Bronchial smooth muscle cell (primary cell): ENCODE measurements at places on chromosomes 13 and 19. TPM values are rescaled to one million over a fixed set of nuclear protein-coding genes. Genes with fewer than 3 reads are reported as not detected.

PSG11 gene
- total RNA-seq, result not detected in 2 replicates

ILF3 gene
- 56.8 and 70.9 TPM in 2 replicates for total RNA-seq

FSD1 gene
- 11.3 and 14.9 TPM in 2 replicates for total RNA-seq

LYPD3 gene
- 0.17 and 1.1 TPM in 2 replicates for total RNA-seq

FFAR2 gene
- total RNA-seq, result not detected in 2 replicates

C13orf42 gene
- not detected in 2 replicates for total RNA-seq

CFAP97D2 gene
- not detected in 2 replicates for total RNA-seq

CERS1 gene
- total RNA-seq, result 3.2 and 5.0 TPM in 2 replicates

RNF225 gene
- 0.16 and 0.17 TPM in 2 replicates for total RNA-seq

TMEM190 gene
- 0.47 TPM in 1 of 2 replicates, not detected in the other for total RNA-seq

ADM5 gene
- 0.17 and 0.47 TPM in 2 replicates for total RNA-seq

SLAIN1 gene
- total RNA-seq, result 0.16 and 0.26 TPM in 2 replicates

CGB8 gene
- not detected in 2 replicates for total RNA-seq

IRGC gene
- total RNA-seq, result not detected in 2 replicates

CRB3 gene
- total RNA-seq, result 0.09 and 0.16 TPM in 2 replicates

ZNF221 gene
- 10.8 and 11.8 TPM in 2 replicates for total RNA-seq

RUBCNL gene
- total RNA-seq, result 1.4 and 3.5 TPM in 2 replicates

UHRF1 gene
- total RNA-seq, result 9.4 and 11.5 TPM in 2 replicates

SSC5D gene
- total RNA-seq, result 3.9 and 13.1 TPM in 2 replicates

TMEM38A gene
- 3.2 and 4.8 TPM in 2 replicates for total RNA-seq

POSTN gene
- total RNA-seq, result 22.1 and 221 TPM in 2 replicates

TMEM238 gene
- 0.16 TPM in 1 of 2 replicates, not detected in the other for total RNA-seq

HIPK4 gene
- total RNA-seq, result 0.16 and 0.17 TPM in 2 replicates

EBI3 gene
- 0.16 TPM in 1 of 2 replicates, not detected in the other for total RNA-seq

NLRP4 gene
- total RNA-seq, result not detected in 2 replicates

SRRM5 gene
- total RNA-seq, result not detected in 2 replicates

FFAR3 gene
- total RNA-seq, result not detected in 2 replicates

GPR12 gene
- not detected in 2 replicates for total RNA-seq

WDR87 gene
- total RNA-seq, result not detected in 2 replicates

FXYD1 gene
- total RNA-seq, result 4.4 and 14.6 TPM in 2 replicates

PODNL1 gene
- 1.0 and 1.3 TPM in 2 replicates for total RNA-seq

LAIR2 gene
- total RNA-seq, result not detected in 2 replicates

NANOS2 gene
- total RNA-seq, result not detected in 2 replicates

FUT3 gene
- not detected in 2 replicates for total RNA-seq

TMIGD2 gene
- not detected in 2 replicates for total RNA-seq

ZNF728 gene
- total RNA-seq, result 0.16 TPM in 1 of 2 replicates, not detected in the other

RDH8 gene
- total RNA-seq, result not detected in 2 replicates

SHANK1 gene
- total RNA-seq, result 0.60 and 3.3 TPM in 2 replicates

SBSN gene
- 4.7 and 5.2 TPM in 2 replicates for total RNA-seq

AP1M2 gene
- total RNA-seq, result not detected in 2 replicates

NKPD1 gene
- total RNA-seq, result 0.47 and 0.52 TPM in 2 replicates

CEACAM5 gene
- total RNA-seq, result not detected in 2 replicates

RASAL3 gene
- under 0.01 and 0.09 TPM in 2 replicates for total RNA-seq

ZNF90 gene
- 0.69 and 1.1 TPM in 2 replicates for total RNA-seq

CRLF1 gene
- total RNA-seq, result 92.0 and 110 TPM in 2 replicates

ZNF506 gene
- total RNA-seq, result 7.0 and 9.3 TPM in 2 replicates

DIRAS1 gene
- 2.0 and 7.2 TPM in 2 replicates for total RNA-seq

GPALPP1 gene
- total RNA-seq, result 27.4 TPM in 2 replicates

PRODH2 gene
- not detected in 2 replicates for total RNA-seq

IZUMO2 gene
- not detected in 2 replicates for total RNA-seq

WBP4 gene
- 5.9 and 8.5 TPM in 2 replicates for total RNA-seq

REEP6 gene
- 1.7 and 2.9 TPM in 2 replicates for total RNA-seq

ZNF772 gene
- 13.3 and 22.4 TPM in 2 replicates for total RNA-seq

FXYD5 gene
- total RNA-seq, result 16.8 and 28.7 TPM in 2 replicates

ATP8B3 gene
- total RNA-seq, result 0.95 and 1.9 TPM in 2 replicates

ZNF625 gene
- 6.7 and 8.8 TPM in 2 replicates for total RNA-seq
